Vagina (tissue), 2 donors: ENCODE measurements at places on chromosomes 7 and 10.

- H3K27ac ChIP-seq = no peak overlapping the region
- H3K27me3 ChIP-seq = no peaks in the 10 kb centered on the region
- H3K36me3 ChIP-seq = peaks cover 46% of the 10 kb centered on the region
- H3K4me3 ChIP-seq = no peak overlapping the region
Observed at GRCh38 chr7:30613366-30614325, 19.0 kb downstream of the GARS1 start.

DNA sequence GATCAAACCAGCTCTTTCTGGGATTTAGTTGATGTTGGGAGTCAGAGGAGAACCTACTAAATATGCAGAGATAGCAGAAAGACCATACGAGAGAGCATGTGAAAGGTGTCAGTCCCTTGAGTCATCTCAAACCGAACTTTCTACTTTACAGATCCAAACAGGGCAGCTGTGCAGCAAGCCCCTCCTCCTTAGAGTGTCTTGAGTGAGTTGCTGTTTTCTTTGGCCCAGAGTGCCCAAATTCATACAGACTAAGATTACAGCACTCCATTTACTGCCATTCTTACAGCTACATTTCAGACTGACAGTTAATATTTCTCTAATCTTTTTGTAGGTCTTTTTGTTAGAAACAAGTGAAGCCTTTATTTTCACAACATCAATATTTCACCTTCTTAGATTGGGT, 53.4 kb downstream of the NRCAM start:
- no peak overlapping the region for H3K27ac ChIP-seq
- DNase-seq = no peak
- H3K27me3 ChIP-seq = no peaks in the 10 kb centered on the region
- no peaks in the 10 kb centered on the region for H3K36me3 ChIP-seq
- no peaks in the 10 kb centered on the region for H3K4me1 ChIP-seq
- no peak overlapping the region for H3K4me3 ChIP-seq

DNA sequence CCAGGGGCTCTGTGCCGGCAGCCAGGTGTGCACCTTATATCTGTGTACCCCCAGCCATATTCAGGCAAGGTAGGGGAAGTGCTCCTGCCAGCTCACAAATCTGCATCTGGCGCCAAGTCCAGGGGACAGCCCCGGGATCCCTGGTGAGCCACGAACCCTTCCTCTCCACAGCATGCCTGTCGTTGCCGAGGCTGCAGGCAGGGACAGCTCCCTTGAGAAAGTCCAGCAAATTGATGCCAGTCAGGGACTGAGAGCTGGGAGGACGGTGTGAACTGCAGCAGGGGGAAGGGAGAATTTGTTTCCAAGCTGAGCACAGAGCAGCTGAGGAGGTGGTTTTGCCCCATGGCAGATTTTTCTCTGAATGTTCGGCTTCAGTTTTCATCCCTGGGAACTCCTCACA, 919 bp downstream of the PLA2G12B start:
- H3K4me1 ChIP-seq = no peaks in the 10 kb centered on the region
- H3K27ac ChIP-seq = no peak overlapping the region
- no peaks in the 10 kb centered on the region for H3K36me3 ChIP-seq
- no peak for DNase-seq

DNA sequence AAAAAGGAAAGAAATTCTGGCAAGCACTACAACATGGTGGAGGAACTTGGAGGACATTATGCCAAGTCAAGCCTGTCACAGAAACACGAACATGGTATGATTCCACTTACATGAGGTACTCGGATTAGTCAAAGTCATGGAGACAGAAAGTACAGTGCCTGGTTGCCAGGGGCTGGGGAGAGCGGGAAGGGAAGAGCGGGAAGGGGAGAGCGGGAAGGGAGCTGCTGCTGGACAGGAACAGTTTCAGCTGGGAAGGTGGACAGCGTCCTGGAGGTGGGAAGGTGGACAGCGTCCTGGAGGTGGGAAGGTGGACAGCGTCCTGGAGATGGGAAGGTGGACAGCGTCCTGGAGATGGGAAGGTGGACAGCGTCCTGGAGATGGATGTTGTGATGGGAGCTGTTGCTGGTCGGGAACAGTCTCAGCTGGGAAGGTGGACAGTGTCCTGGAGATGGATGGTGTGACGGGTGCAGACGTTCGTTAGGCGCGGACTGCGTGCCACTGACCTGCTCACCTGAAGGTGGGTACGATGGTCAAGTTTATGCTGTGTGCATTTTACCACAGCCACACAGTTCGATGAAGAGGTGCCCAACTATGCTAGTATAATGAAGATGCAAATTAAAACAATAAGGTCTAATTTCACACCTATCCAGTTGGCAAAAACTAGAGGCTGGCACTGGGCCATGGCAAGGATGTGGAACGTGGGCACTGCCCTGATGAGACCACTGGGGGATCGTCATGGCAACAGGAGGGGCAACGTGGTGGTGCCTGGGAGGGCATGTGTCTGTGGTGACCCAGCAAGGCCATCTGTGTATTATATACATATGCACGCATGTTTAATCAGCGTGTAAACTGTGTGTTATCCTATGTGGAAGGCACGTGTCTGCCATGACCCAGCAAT, 103.8 kb downstream of the NKX6-2 start:
- peak; percentile 54 for DNase-seq
- no peak overlapping the region for H3K4me3 ChIP-seq
- peaks cover 7% of the 10 kb centered on the region for H3K4me1 ChIP-seq

GRCh38 chr10:132497063-132497680, 40.4 kb upstream of the INPP5A start:
- H3K27ac ChIP-seq = no peak overlapping the region
- H3K4me1 ChIP-seq = peaks cover 31% of the 10 kb centered on the region
- no peak for DNase-seq
- no peaks in the 10 kb centered on the region for H3K27me3 ChIP-seq
- no peaks in the 10 kb centered on the region for H3K36me3 ChIP-seq

DNA sequence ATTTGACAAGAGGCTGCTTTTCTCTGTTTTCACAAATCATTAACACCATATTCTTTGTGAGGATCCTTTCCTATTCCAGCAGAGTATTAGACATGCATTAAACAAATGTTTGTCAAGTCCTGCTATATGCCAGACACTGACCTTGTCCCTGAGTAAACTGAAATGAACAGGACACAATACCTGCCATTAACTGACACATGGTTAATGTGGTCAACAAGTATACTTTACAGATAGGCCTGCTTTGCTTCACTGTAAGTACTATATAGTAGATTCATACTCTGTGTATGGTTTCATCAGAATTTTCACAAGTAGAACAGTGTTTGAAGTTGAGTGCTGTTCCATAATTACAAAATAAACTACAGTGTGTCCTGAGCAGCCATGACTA, 5.9 kb downstream of the TNKS2 start:
- no peak for DNase-seq
- H3K27ac ChIP-seq = no peak overlapping the region
- no peaks in the 10 kb centered on the region for H3K27me3 ChIP-seq
- peaks cover 66% of the 10 kb centered on the region for H3K4me1 ChIP-seq
- no peaks in the 10 kb centered on the region for H3K36me3 ChIP-seq

- no peak overlapping the region for H3K4me3 ChIP-seq
- H3K36me3 ChIP-seq = no peaks in the 10 kb centered on the region
- peak overlapping the region; percentile 74 for H3K27ac ChIP-seq
- peaks cover 14% of the 10 kb centered on the region for H3K4me1 ChIP-seq
Observed at GRCh38 chr10:6721480-6721879, 141.4 kb upstream of the PRKCQ start.

GRCh38 chr7:88073626-88074025, 139.6 kb downstream of the ADAM22 start:
- no peaks in the 10 kb centered on the region for H3K36me3 ChIP-seq
- no peak for DNase-seq
- H3K4me1 ChIP-seq = no peaks in the 10 kb centered on the region
- H3K27me3 ChIP-seq = no peaks in the 10 kb centered on the region

GRCh38 chr10:50805981-50806622, 66.4 kb downstream of the ASAH2B start:
- H3K27ac ChIP-seq = no peak overlapping the region
- no peaks in the 10 kb centered on the region for H3K4me1 ChIP-seq
- no peak for DNase-seq

GRCh38 chr10:29465384-29465783, 169.4 kb downstream of the SVIL start:
- peaks cover 66% of the 10 kb centered on the region for H3K36me3 ChIP-seq
- no peaks in the 10 kb centered on the region for H3K27me3 ChIP-seq
- H3K4me1 ChIP-seq = peaks cover 11% of the 10 kb centered on the region
- peak overlapping the region; percentile 12 for H3K27ac ChIP-seq
- H3K4me3 ChIP-seq = no peak overlapping the region

GRCh38 chr7:81175275-81175940, 256.6 kb upstream of the SEMA3C start:
- no peak overlapping the region for H3K4me3 ChIP-seq
- no peak overlapping the region for H3K27ac ChIP-seq
- no peaks in the 10 kb centered on the region for H3K27me3 ChIP-seq
- no peaks in the 10 kb centered on the region for H3K4me1 ChIP-seq
